ENCODE measurements at places on chromosomes 3 and 15.

DNA sequence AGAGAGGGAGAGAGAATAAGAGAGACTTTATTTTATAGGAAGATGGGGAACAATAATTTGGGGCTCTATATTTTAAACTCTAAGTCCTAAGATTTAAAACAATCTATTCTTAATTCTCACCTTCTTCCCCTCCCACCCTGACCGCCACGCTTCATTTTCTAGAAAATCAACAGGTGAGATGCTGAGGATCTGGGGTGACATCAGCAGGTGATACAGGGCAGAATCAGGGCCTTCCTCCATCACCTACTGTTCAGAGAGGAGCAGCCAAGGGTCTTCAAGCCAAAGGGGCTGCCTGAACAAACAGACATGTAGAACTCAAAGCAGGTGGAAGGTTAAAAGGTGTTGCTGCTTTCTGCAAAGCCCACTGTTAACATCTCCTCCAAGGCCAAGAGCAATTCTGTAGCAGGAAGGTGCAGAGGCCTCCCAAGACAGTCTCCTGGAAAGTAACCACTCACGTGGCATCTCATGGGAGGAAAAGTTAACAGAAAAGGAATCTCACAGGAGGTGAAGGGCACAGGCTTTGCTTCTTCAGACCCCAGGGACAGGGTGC lies 183.6 kb upstream of the TLE3 start:
- no peak for DNase-seq

- no peak for DNase-seq
Measured at GRCh38 chr3:149160754-149161300, 31.4 kb downstream of the HPS3 start.

DNA sequence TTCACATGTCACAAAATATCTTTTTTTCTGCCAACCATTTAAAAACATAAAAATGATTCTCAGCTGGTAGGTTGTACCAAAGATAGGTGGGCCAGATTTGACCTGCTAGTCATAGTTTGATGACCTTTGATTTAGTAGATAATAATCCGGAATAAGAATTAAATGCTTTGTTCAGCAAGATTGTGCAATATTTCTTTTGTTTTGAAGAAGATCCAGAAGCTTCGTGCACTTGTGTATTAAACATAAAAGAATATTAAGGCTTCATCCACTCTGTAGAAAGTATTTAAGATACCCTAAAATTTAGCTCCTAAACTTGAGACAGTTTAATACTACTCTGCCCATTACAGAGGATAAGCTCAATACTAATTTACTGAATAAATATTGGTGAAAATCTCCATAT lies 258.4 kb downstream of the ADAMTSL3 start:
- no peak for DNase-seq

DNA sequence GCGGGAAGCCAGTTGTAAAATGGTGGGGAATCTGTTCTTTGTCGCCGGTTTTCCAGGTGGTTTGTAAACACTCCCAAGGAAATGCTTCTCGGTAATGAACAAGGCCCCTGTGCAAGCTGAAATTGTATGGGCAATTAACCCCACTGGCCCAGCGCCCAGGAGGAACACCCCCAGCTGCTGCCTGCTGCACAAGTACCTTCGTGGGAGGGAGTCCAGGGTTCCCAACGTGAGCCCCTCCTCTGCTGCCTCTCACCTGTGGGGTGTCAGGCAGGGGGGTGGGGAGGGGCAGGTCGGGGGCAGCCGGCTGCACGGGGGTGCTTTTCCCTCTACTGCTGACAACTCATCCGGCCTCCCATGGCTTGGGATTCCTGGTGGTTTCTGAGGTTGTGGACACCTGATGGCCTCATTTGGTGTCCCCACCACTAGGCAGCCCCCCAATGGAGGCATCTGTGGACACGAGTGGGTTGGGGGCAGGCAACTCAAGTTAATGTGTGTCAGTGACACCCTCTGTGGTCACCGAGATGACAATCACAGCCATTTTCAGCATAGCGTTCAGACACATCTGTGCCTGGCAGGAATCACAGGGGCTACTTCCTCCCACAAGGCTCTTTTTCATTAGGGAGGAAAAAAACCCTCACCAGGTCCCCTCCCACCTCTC lies 35.6 kb upstream of the PRR23E start:
- no peak for DNase-seq

DNA sequence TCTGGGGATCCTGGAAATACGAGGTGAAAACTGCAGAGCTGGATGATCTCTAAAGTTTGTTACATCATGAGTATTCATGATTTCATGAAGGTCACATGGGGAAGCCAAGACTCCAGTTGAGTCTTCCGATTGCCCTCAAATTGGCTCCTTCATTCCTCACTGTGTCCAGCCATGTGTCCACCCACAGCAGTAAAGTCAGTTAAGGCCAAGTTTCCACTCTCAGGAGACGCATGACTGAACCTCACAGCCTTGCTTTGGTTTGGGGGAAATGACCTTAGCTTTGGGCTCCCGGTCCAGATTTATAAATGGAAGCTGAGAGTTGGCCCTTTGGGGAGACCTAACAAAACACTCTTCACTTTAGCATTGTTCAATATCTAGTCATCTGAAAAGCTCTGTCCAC lies 289.7 kb upstream of the MCTP2 start:
- no peak for DNase-seq

- DNase-seq, result no peak
Measured at GRCh38 chr15:71683411-71684274, 126.7 kb upstream of the NR2E3 start.

DNA sequence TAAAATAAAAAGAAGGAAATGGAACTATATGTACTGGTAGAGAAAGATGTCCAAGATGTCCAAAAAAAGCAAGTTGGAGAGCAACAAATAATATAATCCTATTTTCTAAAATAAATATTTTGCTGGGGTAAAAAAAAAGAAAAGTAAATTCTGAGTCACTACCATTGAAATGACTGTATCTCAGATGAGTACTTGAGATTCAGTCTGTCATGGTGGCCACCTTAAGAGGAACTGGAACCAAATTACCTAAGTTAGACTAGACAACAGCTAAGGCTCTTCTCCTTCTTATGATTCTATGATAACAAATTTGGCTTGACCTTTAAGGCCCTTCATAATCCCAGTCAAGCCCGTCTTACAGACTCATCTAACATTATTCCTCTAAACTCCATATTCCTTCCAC lies 270.6 kb upstream of the HES1 start:
- DNase-seq, result no peak

DNA sequence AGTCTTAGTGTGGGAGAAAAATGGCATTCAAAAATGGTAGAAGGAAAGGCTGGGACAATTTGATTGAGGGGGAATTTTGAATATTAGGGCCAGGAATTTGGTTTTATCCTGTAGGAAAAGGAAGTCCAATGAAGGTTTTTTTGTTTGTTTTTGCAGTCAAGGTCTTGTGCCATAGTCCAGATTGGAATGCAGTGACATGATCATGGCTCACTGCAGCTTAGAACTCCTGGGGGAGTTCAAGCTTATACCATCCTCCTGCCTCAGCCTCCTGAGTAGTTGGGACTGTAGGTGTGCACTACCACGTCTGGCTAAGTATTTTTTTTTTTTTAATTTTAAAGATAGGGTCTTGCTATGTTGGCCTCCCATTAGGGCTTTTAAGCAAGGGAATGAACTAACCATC lies 2.6 kb upstream of the SLC6A11 start:
- no peak for DNase-seq

DNA sequence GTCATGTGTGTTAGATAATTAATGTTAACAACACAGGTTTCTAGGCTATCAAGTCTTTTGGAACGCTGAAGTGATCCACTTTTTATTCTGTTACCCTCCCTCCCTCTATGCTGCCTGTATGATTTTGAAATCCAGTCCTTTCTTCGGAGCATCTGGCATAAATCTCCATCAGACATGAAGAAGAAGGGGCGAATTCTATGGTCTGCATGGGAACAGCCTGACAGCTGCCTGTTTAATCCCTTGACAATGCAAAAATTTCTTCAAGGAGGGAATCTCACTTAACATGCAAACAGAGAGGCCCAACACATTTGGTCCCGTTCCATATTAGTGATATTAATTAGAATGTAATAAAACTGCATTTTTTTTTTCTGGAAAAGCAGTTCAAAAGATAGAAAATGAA lies 145.2 kb downstream of the VGLL3 start:
- no peak for DNase-seq

DNA sequence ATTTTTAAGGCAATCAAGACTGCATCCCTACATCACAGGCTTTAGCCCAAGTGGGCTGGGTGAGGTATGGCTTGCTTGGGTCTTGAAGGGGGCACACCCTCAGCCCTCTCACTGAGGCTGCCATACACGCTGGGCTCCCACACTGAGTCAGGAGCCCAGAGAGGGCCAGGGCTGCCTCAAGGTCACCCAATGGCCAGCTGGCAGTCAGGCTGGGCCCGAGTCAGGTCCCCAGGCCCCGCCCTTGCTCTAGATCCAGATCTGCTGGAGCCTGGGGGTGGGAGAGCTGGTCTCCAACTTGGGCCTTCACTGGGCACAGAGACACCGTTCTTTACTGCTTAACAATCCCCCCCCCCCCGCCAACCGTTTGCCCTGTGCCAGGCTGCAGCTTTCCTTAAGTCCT lies 88.1 kb downstream of the IQSEC1 start:
- no peak for DNase-seq

DNA sequence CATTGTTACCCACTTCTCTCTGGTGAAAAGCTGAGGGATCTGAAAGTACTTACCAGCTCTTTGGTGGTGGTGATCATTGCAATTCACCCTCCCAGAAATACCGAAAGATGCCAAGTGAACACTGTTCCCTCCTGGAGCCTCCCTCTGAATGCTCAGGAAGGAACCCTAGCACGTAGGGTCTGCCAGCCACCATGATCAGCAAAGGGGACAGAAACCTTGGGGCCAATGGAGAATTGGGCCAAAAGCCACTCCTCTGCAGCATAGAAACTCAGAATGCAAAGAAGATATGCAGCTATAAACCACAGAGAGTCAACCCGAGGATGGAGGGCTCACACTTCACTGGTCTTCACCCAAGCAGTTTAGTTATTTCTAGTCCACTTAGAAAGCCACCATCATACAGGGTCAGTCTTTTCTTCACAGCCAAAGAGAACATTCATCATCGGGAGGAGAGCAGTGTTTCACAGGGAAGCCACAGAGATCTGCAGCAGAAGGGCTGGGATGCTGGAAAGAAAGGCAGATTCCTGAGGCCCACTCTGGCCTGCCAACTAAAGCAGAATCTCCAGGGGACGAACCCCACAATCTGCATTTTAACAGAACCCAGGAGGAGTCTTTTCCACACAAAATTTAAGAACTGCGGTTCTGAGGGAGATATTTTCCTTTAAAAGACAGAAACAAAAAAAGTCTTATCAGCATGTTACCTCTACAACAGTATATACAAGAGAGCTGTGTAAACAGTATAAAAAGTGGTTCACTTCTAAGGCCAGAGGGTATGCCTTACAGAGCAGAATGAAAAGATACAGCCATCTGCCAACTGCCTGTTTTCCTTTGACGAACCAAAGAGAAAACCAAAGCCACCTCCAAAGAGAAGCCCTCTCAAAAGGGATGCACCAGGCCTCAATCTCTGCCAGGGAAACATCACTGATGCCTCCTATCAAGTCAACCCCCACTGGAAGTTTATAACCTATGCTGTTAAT lies 11.3 kb downstream of the TBC1D2B start:
- no peak for DNase-seq

DNA sequence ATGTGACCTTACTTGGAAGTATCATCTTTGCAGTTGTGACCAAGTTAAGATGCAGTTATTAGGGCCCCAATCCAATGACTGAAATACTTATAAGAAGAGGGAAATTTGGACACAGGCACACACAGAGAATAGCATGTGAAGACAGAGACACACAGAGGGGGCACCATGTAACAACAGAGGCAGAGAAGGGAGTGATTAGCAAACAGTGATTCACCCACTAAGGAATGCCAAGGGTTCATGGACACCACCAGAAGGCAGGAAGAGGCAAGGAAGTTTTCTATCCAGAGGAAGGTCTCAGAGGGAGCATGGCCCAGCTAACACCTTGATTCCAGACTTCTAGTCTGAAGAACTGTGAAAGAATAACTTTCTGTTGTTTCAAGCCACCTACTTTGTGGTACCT lies 25.0 kb downstream of the SIDT1 start:
- no peak for DNase-seq

DNA sequence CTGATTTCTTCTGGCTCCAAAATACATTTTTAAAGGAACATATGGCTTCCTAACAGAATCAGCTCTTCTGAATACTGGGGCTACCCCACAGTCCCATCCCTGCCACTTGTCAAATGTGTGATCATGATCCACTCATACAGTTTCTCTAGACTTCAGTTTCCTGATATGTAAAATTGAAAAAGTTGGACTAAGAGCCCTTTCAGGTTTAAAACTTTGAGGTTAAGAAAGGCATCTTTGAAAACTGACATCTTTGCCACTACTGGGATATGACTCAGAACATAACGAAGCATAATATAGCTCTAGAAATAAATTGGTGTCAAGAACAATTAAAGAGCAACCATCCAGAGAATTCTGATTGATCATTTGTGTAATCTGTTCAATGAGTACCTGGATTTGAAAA lies 248.3 kb downstream of the IL5RA start:
- no peak for DNase-seq

- DNase-seq, result no peak
Measured at GRCh38 chr3:135237371-135238143, 442.5 kb downstream of the EPHB1 start.

- DNase-seq, result no peak
Measured at GRCh38 chr15:97470417-97470816, 490.1 kb upstream of the ARRDC4 start.

DNA sequence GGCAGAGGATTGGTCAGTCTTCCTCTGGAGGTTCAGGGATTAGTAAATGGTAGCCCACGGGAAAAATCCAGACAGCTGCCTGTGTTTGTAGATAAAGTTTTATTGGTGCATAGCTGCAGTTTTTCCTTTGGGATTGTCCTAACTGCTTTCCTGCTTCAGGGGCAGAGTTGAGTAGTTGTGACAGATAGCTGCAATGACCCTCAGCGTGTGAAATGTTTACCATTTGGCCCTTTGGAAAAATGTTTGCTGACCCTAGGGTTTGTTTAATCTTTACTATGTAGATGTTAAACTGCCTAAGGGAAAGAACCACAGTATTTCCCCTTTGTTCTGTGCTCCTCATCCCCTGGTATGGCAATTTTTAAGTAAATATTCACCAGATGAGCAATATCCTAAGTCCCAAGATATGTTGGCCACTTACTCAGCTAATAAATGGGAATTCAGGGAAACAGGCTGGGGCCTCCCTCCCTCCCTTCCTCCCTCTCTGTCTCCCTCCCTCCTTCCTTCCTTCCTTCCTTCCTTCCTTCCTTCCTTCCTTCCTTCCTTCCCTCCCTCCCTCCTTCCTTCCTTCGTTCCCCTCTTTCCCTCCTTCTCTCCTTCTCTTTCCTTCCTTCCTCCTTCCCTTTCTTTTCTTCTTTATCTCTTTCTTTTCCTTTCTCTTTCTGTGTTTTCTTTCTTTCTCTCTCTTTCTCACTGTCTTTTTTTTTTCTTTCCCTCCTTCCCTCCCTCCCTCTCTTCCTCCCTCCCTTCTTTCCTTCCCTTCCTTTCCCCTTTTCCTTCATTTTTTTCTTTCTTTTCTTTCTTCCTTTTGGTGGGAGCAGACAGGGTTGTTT lies 234.6 kb upstream of the BHLHE40 start:
- DNase-seq, result no peak

DNA sequence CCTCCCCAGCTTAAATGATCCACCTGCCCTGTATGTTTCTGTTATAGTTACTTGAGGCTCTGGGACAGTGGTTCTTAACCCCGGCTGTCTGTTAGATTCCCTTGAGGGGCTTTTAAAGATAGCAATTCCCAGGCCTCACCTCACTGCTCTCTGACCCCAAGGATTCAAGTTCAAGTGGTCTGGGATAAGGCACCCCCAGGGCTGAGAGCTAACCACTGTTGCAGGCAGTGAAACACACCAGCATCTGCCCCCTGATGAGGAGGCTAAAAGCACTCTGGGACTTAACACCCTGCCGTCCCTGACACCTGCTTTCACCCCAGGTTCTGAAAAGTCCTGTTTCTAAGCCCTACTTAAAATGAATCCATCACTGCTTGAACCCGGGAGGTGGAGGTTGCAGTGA lies 103.7 kb downstream of the LRRK1 start:
- no peak for DNase-seq
